GM23248 (cell line): ENCODE measurements at places on chromosomes 12 and 14. TPM values are rescaled to one million over a fixed set of nuclear protein-coding genes. Genes with fewer than 3 reads are reported as not detected.
A peak's percentile ranks its signal among the peaks of the same experiment; 100 is the strongest.

- H3K27me3 ChIP-seq, result peaks cover 34% of the 10 kb centered on the region
- no peak overlapping the region for H3K27ac ChIP-seq
- no peaks in the 10 kb centered on the region for H3K36me3 ChIP-seq
- no peaks in the 10 kb centered on the region for H3K4me1 ChIP-seq
Measured at GRCh38 chr12:3320881-3321509, 170.0 kb upstream of the PRMT8 start.

DNA sequence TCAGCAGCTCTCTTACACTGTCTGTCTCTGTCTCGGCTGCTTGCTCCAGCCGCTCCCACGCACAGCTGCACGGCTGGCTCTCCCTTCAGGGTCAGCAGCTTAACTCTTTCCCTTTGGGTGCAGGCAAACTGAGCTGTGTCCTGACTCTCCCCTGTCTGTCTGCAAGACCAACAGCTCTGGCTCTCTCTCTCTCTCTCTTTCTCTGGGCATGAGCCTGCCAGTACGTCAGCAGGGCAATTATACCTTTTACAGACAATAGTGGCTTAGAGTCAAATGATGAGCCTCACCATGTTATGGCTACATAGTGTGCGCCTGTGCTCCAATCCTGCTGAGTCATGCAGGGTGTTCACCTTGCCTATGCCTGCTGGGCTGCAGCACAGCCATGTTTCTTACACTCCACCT is 120.5 kb upstream of the DDHD1 start:
- 0 out of 2 replicates have a peak, but pooled peaks cover 3% of the 10 kb centered on the region for H3K27me3 ChIP-seq
- H3K36me3 ChIP-seq, result no peaks in the 10 kb centered on the region
- H3K4me3 ChIP-seq, result no peak overlapping the region
- H3K4me1 ChIP-seq, result no peaks in the 10 kb centered on the region
- peak; percentile 36 for DNase-seq

DNA sequence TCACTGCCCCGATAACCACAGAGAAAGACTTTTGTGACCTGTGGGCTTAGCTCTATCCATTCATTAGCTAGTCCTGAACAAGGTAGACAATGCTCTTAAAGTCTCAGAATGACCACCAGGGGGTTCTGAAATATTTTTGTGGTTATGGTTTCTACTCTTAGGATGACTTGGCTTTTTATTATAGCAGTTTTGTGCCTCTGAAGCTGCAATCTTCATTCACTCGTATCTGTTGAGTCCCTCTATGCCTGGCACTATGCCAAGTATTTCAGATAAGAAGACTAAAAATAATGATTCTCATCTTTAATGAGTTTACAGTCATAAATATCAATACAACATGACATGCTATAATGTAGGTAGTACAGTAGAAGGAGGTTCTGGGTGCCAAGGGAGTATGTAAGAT is 130.8 kb upstream of the TRHDE start:
- H3K27me3 ChIP-seq, result no peaks in the 10 kb centered on the region
- H3K4me3 ChIP-seq, result no peak overlapping the region
- DNase-seq, result peak; percentile 4
- no peaks in the 10 kb centered on the region for H3K36me3 ChIP-seq

DNA sequence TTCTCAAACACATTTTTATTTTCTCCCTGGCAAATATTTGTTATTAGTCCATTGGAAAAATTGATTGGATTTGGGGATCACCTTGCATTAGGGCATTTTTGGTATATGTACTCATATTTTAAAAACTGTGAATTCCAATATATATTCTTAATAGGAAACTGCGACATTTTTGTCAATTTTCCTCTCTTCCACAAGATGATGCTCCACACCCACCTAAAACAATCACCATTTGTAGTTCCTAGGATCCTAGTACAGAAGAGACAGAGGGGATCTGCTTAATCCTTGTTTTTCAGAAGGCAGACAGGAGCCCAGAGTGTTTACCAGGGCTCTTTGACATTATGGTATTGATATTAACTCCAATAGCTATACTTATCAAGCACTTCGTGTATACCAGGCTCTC is 22.8 kb upstream of the OASL start:
- no peak overlapping the region for H3K27ac ChIP-seq
- H3K4me1 ChIP-seq, result 0 out of 2 replicates have a peak, but pooled peaks cover 7% of the 10 kb centered on the region

GRCh38 chr12:13950502-13950901 is 30.9 kb downstream of the GRIN2B start:
- no peak overlapping the region for H3K4me3 ChIP-seq
- no peaks in the 10 kb centered on the region for H3K4me1 ChIP-seq
- no peak overlapping the region for H3K27ac ChIP-seq
- no peaks in the 10 kb centered on the region for H3K36me3 ChIP-seq

DNA sequence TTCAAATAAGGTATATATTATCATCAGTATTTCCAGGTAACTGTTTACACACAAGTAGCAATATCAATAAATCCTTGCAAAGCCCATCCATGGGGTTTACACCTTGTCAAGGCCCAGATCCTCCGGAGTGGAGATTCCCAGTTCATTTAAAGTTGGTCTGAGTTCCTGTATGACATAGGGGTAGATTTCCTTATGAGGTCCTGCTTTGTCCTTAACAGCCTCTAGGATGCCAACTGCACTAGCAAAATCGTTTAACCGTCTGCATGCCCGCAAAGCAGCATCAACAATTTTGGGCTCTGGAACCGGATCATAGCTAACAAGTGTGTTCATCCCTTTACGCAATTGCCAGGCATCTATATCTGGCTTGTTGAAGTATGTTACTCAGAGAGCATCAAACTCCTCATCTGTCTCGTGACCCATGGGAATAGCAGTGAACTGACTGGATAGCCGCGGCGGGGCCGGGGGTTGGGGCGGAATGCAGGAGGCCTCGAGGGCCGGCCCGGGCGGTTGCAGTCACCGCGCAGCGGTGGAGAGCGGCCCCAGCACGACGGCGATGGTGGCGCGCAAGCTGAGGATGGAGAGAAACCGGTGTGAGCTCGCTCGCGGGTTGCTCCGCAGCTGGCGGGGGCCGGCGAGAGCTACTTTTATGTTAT is 30.6 kb upstream of the FBXO34 start:
- peak; percentile 18 for DNase-seq
- H3K36me3 ChIP-seq, result no peaks in the 10 kb centered on the region
- H3K27me3 ChIP-seq, result peaks cover 25% of the 10 kb centered on the region
- H3K27ac ChIP-seq, result no peak overlapping the region

DNA sequence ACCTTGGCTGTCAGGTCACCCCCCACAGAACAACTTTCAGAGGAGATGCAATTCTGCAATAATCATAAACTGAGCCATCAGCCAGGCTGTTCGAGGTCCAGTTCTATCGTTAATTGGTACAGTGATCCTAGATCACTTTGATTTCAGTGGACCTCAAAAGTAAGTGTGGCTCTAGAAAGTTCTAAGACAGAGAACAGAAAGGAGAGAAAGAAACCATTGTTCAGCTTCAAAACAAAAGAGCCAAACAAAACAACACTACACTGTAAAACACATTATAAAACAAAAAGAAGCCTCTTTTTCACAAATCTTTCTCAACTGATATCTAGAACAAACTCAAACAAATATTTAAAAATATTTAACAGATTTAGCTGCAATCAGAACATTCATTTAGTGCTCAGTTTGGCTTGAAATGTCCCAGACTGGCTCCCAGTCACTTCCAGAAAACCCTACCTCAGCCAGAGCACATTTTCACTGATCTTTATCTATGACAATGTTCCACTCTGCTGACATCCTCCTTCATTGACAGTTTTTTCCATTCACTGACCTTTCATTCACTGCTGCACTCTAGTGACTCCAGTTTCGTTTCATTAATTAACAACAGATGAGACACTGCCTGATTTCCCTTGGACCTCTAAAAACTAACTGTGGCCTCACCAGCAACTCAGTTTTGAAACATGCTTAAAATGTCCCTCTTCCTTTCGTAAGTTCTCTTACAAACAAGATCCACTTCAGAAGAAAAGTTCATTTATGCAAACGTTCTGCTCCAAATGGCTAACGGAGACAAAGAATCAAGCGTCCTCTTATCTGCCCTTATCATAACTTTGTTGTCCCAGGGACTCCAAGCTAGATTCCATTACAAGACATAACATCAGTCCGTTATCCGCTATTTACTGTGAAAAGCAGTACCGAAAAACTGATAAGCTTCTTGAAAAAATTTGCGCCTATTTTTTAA is 56.8 kb downstream of the DUSP16 start:
- H3K27me3 ChIP-seq, result no peaks in the 10 kb centered on the region
- H3K4me3 ChIP-seq, result peak overlapping the region; percentile 70
- peak overlapping the region; percentile 94 for H3K27ac ChIP-seq
- DNase-seq, result peak; percentile 89
- H3K36me3 ChIP-seq, result no peaks in the 10 kb centered on the region

GRCh38 chr14:89673512-89674225 is 256.6 kb upstream of the FOXN3 start:
- H3K27me3 ChIP-seq, result no peaks in the 10 kb centered on the region
- DNase-seq, result peak; percentile 78
- H3K27ac ChIP-seq, result no peak overlapping the region
- H3K36me3 ChIP-seq, result no peaks in the 10 kb centered on the region
- H3K4me3 ChIP-seq, result no peak overlapping the region

GRCh38 chr12:82723891-82724290 is 37.2 kb downstream of the TMTC2 start:
- no peak overlapping the region for H3K27ac ChIP-seq
- H3K4me1 ChIP-seq, result no peaks in the 10 kb centered on the region

GRCh38 chr12:91249518-91250272 is 67.1 kb upstream of the DCN start:
- H3K4me3 ChIP-seq, result no peak overlapping the region
- H3K36me3 ChIP-seq, result no peaks in the 10 kb centered on the region
- DNase-seq, result peak; percentile 53

GRCh38 chr12:123445388-123446332 is 9.2 kb upstream of the RILPL2 start:
- peak overlapping the region; percentile 71 for H3K27ac ChIP-seq
- no peaks in the 10 kb centered on the region for H3K27me3 ChIP-seq
- peaks cover 20% of the 10 kb centered on the region for H3K4me1 ChIP-seq

DNA sequence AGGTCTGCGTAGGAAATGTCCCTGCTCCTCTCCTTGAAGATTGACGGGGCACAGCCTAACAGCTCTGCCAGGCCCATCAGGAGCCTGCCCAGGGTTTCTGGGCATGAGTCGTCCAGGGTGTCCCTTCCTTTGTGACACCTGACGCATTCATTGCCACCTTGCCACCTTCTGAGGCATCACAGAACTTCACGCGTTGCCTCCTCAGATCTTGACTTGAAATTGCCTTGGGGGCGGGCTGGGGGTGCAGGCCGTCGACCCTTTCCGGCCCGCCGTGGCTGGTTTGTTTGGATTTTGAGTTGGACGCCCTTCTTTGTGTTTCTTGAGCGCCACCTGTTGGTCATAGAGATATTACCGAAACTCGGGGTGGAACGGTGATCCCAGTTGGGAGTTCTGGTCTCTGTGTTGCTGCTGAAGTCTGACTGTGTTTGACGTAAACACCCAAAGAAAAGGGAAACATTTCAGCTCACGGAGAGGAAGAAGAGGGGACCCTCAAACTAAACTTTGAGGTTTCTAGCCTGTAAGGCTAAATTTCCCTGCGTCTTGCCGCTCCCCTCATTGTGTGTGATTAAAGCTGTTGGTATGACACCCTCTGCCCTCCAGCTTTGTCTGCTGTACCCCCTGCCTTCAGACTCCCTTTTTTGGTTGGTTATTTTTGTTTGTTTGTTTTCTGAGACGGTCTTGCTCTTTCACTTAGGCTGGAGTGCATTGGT is 44.6 kb downstream of the MLXIP start:
- no peaks in the 10 kb centered on the region for H3K27me3 ChIP-seq
- no peaks in the 10 kb centered on the region for H3K36me3 ChIP-seq
- no peak overlapping the region for H3K27ac ChIP-seq
- DNase-seq, result peak; percentile 76
- peak overlapping the region; percentile 41; the same call in 1 of the 2 replicates for H3K4me3 ChIP-seq

DNA sequence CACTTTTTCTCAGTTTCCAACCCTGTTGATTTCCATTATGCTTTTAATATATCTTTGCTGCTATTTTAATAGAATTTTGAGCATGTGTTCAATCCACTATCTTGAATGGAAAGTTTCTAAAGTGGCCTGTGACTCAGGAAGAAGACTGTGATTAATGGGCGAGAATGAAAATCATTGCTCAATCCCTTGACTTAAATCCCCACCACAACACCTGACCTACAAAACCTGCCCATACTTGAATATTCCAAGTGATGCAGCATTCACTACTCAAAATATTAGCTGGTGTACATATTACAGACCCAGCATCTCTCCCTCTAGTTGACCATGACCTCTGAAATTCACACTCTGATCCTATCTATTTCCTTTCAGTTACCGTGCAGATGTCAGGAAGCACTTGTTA is 1.3 kb upstream of the OAS3 start:
- no peak overlapping the region for H3K4me3 ChIP-seq
- H3K4me1 ChIP-seq, result no peaks in the 10 kb centered on the region
- no peak for DNase-seq

- no peak overlapping the region for H3K27ac ChIP-seq
- no peaks in the 10 kb centered on the region for H3K36me3 ChIP-seq
- no peak overlapping the region for H3K4me3 ChIP-seq
- no peaks in the 10 kb centered on the region for H3K27me3 ChIP-seq
- no peaks in the 10 kb centered on the region for H3K4me1 ChIP-seq
Measured at GRCh38 chr12:87094356-87094755, 838.2 kb upstream of the MGAT4C start.

DNA sequence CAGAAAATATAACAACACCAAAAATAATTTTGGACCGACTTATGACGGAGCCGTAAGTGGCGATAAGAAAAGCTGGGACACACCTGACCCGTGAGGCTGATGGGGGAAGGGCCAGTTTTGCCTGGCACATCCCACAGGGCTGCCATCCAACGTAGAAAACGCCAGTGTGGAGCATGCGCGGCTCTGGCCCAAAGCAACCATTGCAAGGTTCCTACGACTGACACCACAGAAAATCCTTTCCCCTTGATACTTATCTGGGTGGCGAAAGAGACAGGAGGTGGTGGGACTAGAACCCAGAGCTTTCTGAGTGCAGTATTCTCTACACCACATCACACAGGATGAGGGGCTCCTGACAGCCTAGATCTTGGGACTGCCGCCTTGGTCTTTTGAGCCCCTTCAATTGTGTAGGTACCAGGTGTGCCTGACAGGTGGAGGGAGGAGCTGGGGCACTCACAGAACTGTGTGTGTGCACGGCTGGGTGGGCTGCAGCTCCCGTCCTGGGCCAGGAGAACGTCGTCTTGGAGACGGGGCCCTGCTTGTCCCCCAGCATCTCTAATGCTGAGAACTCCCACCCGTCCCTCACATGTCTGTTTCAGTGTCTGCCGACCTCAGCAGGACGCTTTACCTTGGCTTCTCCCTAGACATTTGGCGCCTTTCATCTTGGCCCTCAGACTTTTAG is 17.4 kb upstream of the CACNA2D4 start:
- H3K27ac ChIP-seq, result no peak overlapping the region
- no peaks in the 10 kb centered on the region; the same call in 1 of the 2 replicates for H3K4me1 ChIP-seq
- H3K4me3 ChIP-seq, result no peak overlapping the region
- H3K36me3 ChIP-seq, result peaks cover 8% of the 10 kb centered on the region; the same call in 1 of the 2 replicates
- H3K27me3 ChIP-seq, result no peaks in the 10 kb centered on the region
- no peak for DNase-seq

GRCh38 chr12:27486961-27487360 is 37.0 kb upstream of the PPFIBP1 start:
- H3K4me3 ChIP-seq, result no peak overlapping the region
- H3K27me3 ChIP-seq, result no peaks in the 10 kb centered on the region
- no peaks in the 10 kb centered on the region for H3K36me3 ChIP-seq
- no peaks in the 10 kb centered on the region for H3K4me1 ChIP-seq

Gene CCDC175
- not detected in 2 replicates for total RNA-seq

Gene RPS6KA5
- total RNA-seq, result under 0.01 and 1.2 TPM in 2 replicates

Gene ATXN7L3B
- total RNA-seq, result 21.4 and 25.2 TPM in 2 replicates

Gene PPP2R5C
- 77.1 and 77.9 TPM in 2 replicates for total RNA-seq

Gene FGF23
- not detected in 2 replicates for total RNA-seq

Gene BHLHE41
- 0.76 and 1.6 TPM in 2 replicates for total RNA-seq

Gene CD69
- not detected in 2 replicates for total RNA-seq

Gene SLC39A2
- not detected in 2 replicates for total RNA-seq

Gene SPIC
- total RNA-seq, result not detected in 2 replicates

Gene ZDHHC22
- not detected in 2 replicates for total RNA-seq

Gene ASIC1
- 0.13 and 1.9 TPM in 2 replicates for total RNA-seq
